GM12865 (cell line): ENCODE measurements at places on chromosomes 5 and 9.

GRCh38 chr5:139425497-139425896 is 13.8 kb downstream of the DNAJC18 start:
- DNase-seq: no peak

GRCh38 chr5:116297296-116297814 is 212.5 kb downstream of the COMMD10 start:
- DNase-seq: no peak

GRCh38 chr5:74257060-74257527 is 383.4 kb downstream of the ENC1 start:
- no peak for DNase-seq

DNA sequence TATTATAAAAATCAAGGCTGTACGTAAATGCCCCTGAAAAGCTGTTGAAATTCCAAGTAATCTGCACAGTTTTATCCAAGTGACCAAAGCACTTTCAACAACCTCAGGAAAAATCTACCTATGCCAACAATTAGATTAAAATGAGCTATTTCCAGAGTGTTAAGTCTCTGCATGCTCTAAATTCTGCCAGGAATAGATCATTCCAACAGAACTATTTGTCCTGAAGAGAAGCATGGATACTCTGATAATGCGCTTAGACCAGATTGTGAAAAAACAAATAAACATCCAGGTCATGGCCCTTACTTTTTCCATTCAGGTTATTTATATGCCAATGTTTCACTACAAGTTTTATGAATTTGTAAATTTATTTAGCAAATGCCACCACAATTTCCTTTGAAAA is 59.1 kb downstream of the PLK2 start:
- DNase-seq: no peak

GRCh38 chr5:2276101-2276500 is 393.4 kb upstream of the IRX4 start:
- no peak for DNase-seq

DNA sequence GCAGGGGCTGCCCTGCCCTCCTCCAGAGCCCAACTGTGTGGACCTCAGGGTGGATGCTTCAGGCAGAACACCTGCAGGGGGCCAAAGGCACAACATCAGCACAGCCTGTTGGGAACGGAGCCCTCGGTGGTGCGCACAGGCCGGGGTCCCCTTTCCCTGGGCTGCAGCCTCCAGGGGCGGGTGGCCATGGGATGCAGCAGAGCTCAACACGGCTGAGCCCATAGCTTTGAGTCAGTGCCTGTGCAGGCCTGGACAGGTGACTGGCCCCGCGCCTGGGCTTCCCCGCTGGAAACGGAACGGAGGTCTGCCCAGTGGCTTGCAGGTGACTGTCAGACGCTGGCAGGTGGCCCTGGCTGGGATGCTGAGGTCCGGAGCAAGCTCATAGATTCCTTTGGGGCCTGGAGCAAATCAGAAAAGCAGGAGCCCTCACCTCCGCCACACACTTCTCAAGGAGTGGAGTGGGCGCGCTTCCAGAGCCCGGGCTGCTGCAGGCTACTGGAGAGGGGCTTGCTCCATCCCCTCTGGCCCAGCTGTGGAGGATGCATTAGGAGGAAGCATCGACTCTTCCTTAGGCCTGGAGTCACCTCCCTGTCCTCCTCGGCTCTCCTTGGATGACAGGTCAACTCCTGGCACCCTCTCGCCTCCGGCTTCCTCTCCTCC is 69.8 kb upstream of the RNU6ATAC start:
- no peak for DNase-seq
